ENCODE measurements at places on chromosomes 7 and 10. TPM values are rescaled to one million over a fixed set of nuclear protein-coding genes. Genes with fewer than 3 reads are reported as not detected.

ALDH18A1 gene
- 53.1 TPM for polyA plus RNA-seq

MRLN gene
- 182 TPM for polyA plus RNA-seq

ZNF488 gene
- 3.9 TPM for polyA plus RNA-seq

EIF4H gene
- polyA plus RNA-seq, result 193 TPM

KCNH2 gene
- polyA plus RNA-seq, result 19.5 TPM

UTF1 gene
- polyA plus RNA-seq, result not detected

ENTPD7 gene
- 3.9 TPM for polyA plus RNA-seq

SYCE1 gene
- 0.63 TPM for polyA plus RNA-seq

STEAP4 gene
- polyA plus RNA-seq, result 5.1 TPM

ARHGEF5 gene
- 5.5 TPM for polyA plus RNA-seq

PNLIPRP1 gene
- not detected for polyA plus RNA-seq

SMO gene
- 42.2 TPM for polyA plus RNA-seq

DMBT1 gene
- polyA plus RNA-seq, result not detected

ECHDC3 gene
- 8.7 TPM for polyA plus RNA-seq

TBX20 gene
- polyA plus RNA-seq, result not detected

AKR1C2 gene
- polyA plus RNA-seq, result 10.6 TPM

PKD2L1 gene
- 0.08 TPM for polyA plus RNA-seq

VAX1 gene
- 0.09 TPM for polyA plus RNA-seq

DNA sequence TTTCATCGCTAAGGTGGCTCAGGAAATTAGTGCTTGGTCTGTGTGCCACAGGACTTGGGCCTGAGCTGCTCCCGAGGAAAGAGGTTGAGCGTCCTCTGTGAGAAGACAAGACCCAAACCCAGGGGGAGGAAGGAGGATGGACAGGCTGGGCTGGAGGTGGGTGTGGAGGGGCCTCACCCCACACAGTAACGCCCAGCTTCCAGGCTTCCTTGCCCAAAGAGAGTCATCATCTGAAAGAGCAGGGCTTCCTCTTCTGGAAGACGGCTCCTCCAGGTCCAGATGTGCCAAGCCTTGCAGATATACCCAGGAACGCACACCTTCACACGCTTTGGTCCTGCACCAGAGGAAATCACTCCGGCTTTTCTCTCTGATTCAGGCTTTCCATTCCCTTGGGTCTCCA lies 127.8 kb upstream of the MGMT start:
- DNase-seq, result no peak

- no peak for DNase-seq
Observed at GRCh38 chr10:57262892-57263291, 901.8 kb upstream of the ZWINT start.

DNA sequence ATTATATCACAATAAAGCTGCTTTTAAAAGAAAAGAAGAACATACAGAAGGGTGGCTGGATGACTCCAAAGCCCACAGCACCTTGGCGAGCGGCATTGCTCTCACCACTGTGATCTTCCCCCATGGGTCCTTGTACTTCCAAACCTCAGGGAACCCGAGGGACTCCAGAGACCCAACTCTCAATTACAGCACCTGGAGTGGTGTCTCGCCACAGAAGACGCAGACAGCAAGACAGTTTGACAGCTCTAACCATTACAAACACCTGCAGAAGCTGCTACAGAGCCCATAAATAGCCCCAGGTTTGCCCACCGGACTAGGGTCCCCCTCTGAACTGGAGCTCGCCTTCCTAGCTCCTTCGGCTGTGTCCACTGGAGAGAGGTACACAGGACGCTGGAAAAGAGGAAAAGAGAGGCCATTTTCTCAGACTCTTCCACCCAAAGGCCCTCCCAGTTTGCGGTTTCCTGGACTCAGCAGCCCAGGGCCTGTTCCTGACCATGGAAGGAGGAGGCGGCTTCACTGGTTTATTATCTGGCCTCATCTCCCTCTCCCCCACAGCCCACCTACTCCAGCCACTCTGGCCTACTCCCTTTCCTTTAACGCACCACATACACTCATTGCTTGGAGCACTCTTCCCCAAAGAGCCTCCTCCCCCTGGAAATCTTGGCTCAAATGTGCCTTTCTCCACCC lies 1.9 kb downstream of the PIK3AP1 start:
- no peak for DNase-seq

- DNase-seq, result no peak
Observed at GRCh38 chr10:97590082-97590747, 694 bp downstream of the C10orf62 start.

GRCh38 chr10:5553400-5554170 lies 28.8 kb downstream of the CALML3 start:
- no peak for DNase-seq

- DNase-seq, result no peak
Observed at GRCh38 chr7:84529480-84530205, 335.1 kb upstream of the SEMA3A start.

GRCh38 chr10:13470270-13470669 lies 58.5 kb downstream of the BEND7 start:
- no peak for DNase-seq

- no peak for DNase-seq
Observed at GRCh38 chr7:30472784-30473775, 5.5 kb downstream of the NOD1 start.

GRCh38 chr7:5630670-5631069 lies 150.8 kb downstream of the RNF216 start:
- DNase-seq, result no peak

- no peak for DNase-seq
Observed at GRCh38 chr7:122724366-122724765, 21.6 kb upstream of the RNF148 start.

DNA sequence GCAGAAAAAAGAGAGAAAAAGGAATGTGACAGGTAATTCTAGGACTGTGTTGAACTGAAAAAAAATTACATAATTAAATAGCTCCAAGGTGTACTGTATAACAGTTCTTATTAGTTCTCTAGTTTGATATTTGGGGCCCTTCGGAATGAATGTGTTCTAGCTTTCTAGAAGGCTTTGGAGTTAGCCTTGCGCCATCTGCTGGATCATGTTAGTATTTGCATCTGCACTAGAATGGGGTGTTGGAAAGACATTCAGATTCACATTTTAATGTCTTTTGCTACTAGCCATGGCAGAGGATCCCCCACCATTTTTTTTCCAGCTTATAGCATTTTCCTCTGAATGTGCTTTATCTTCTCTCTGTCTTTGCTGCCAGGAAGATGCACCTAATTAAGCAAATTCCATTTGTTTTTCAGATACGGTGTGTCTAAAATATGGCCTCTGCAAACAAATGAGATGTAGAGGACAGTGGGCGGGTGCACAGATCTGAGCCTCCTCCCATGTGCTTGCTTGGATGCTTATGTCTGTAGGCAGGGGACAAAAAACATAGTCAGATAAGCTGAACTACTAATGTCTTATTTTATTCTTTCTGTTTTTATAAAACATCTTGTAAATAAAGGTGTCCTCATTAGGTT lies 238.5 kb downstream of the PHF14 start:
- peak; percentile 46 for DNase-seq

DNA sequence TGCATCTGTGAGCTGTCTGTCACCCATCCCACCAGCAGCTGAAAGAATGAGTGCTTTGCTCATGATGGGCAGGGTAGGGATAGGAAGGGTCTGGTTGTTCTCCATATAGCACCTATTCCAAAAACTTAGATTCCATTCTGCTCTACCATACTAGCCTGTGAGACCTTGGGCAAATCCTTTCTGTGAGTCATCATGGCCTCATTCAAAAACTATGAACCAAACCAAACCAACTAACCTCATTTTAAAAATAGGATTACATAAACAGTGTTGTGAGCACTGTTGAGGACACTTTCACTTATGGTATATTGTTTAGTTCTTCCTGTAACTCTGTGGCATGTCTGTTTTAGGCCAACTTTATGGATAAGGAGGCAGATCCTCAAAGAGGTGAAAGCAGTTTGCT lies 30.9 kb upstream of the STEAP4 start:
- no peak for DNase-seq

DNA sequence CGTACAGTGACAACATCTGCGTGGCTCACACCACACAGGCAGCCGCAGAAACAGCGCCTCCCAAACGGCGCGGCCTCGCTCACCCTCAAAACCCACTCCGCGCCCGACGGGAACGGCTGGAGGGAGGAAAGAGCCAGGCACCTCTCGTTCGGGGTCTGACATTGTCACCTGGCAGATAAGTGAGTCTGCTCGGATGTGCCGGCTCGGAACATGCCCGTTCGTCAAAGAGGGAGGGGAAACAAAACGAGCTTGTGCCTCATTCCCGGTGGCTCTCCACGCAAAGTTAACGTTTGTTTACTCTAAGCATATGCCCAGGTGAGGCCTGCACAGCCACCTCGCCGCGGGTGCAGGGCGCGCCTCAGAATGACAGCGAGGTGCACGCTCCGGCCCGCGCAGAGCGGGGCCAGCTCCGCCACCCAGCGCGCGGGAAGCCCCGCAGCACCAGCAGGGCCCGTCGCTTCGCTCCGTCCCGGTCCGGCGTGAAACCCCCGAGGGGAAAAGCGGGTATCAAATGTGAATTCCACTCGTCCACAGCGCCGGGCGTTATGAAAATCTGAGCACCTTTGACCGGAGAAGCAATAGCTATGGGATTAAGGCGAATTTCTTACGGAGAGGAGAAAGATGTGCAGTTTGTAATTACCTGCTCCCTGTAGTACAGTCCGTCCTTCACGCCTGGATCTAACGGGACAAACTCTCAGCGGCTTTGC lies 13.1 kb downstream of the CNPY1 start:
- no peak for DNase-seq

DNA sequence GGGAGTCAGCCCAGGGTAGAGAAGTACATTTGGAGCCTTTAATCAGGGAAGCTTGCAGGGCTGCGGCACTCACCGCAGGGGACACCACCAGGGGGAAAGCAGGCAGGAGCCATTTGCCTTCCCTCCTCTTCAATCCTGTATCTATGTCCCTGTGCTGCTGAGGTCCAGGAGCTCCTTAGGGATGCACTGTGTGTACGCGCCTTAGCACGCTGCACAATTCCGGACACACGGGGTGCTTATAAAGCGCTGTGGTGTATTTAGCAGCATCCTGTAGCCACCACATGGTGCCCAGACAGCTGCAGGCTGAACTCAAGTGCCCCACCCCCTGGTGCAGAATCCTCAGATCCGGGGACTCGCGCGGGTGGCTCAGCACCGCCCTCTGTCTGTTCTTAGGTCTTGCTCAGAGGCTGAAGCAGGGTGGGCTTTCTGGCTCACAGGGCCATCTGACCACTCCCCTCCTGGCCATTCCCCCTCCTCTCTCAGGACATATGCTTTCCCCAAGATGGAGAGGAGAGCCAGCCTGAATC lies 421.4 kb downstream of the SDK1 start:
- DNase-seq, result peak; percentile 27

DNA sequence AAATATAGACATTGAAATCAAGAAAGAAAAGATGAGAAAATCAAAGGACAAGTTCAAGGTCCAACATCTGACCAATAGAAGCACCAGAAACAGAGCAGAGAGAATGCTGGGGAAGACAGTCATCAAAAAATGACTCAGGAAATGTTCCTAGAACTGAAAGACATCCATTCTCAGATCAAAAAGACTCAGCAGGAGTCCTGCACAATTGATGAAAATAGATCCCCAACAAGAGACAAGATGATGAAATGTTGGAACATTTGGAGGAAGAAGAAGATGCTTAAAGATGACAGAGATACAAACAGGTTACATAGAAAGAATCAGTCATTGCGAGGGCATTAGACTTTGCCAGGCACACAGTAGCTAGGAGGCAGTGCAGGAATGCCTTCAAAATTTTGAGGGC lies 30.0 kb upstream of the EIF5AL1 start:
- no peak for DNase-seq

DNA sequence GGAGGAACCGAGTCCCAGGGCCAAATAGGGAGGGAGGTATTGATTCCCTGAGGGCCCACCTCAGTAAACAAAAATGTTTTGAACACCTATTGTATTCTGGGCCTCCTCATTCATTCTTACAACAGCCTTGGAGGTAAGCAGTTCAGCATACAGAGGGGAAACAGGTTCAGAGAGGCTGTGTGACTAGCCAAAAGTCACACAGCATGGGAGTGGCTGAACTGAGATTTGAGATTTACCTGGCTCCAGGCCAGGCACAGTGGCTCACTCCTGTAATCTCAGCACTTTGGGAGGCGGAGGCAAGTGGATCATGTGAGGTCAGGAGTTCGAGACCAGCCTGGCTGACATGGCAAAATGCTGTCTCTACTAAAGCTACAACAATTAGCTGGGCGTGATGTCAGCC lies 107.2 kb downstream of the TMEM130 start:
- no peak for DNase-seq

DNA sequence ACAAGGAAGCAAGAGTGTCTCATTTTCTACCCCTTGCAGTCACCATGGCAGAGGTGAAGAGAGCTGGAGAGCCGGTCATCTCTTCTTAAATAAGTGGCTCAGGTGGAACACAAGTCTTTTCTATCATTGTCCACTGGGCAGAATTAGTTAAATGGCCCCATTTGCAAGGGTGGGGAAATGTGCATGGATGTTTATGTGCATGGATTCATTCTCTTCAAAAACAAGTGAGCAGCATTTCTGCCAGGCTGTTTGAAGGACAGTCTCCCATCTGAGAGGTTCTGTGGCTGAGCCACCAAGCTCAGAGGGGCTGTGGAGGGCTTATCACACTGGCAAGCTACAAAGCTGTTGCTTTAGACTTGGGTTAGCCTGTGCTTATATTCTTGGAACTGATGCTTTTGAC lies 370.3 kb upstream of the MTPN start:
- no peak for DNase-seq

- peak; percentile 64 for DNase-seq
Observed at GRCh38 chr7:92644406-92645113, 54.4 kb upstream of the FAM133B start.

- peak; percentile 20 for DNase-seq
Observed at GRCh38 chr10:30215141-30215540, 133.9 kb downstream of the MTPAP start.

- no peak for DNase-seq
Observed at GRCh38 chr10:95428701-95429100, 132.5 kb downstream of the SORBS1 start.

- DNase-seq, result no peak
Observed at GRCh38 chr7:24444666-24445440, 128.4 kb upstream of the PALS2 start.

GRCh38 chr10:61284222-61284890 lies 168.8 kb downstream of the TMEM26 start:
- DNase-seq, result peak; percentile 82

DNA sequence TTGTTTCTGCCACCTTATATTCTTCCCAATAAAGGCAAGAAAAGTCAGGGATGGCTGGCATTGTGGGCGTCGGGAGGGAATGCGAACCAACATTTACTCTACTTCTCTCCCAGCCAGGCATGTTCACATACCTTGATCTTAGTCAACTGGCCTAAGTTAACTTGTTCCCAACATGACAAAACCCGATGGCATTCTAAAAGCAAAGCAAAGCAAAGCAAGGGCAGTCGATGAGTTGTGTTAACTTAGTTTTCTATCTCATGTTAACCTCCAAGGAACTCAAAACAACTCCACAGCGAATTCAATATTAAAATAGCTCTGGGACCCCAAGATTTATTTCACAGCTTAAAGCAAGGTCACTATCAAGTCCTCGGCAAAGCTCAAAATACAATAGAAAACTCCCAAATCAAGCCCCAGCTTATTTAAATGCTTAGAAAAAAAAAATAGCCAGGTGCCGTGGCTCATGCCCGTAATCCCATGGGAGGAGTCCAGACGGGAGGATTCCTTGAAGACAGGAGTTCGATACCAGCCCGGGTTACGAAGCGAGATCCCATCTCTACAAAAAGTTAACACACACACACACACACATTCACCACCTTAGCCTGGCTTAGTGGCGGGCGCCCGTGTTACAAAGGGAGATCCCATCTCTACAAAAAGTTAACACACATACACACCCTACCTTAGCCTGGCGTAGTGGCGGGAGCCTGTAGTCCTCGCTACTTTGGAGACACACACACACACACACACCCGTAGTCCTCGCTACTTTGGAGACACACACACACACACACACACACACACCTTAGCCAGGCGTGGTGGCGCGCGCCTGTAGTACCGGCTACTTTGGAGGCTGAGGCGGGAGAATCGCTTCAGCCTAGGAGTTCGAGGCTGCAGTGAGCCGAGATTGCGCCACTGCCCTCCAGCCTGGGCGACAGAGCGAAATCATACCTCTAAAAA lies 901 bp upstream of the CCNY start:
- no peak for DNase-seq

All from muscle of back (tissue), 13 donors.